ENCODE measurements at places on chromosomes 3 and 15. TPM values are rescaled to one million over a fixed set of nuclear protein-coding genes. Genes with fewer than 3 reads are reported as not detected.

EFCAB12 gene
- 0.10 TPM for total RNA-seq

GRCh38 chr3:69328103-69328962 lies 57.6 kb downstream of the FRMD4B start:
- DNase-seq = no peak

DNA sequence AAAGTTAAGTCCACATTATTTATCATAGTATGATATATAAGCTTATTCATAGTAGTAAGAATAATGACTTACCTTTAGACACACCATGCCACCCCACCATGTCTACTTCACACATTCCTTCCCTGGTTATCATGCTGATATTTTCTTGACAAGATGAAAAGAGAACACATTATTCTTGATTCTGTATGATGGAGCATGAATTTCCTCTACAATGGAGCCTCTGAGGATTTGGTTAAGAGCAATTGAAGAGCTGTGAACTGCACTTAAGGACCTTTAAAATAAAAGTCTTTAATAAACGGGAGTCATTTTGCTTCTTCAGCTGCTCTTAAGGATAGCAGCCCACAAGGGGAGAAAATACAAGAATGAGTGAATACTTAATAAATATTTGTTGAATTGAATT lies 226.7 kb downstream of the CADM2 start:
- DNase-seq = no peak

DNA sequence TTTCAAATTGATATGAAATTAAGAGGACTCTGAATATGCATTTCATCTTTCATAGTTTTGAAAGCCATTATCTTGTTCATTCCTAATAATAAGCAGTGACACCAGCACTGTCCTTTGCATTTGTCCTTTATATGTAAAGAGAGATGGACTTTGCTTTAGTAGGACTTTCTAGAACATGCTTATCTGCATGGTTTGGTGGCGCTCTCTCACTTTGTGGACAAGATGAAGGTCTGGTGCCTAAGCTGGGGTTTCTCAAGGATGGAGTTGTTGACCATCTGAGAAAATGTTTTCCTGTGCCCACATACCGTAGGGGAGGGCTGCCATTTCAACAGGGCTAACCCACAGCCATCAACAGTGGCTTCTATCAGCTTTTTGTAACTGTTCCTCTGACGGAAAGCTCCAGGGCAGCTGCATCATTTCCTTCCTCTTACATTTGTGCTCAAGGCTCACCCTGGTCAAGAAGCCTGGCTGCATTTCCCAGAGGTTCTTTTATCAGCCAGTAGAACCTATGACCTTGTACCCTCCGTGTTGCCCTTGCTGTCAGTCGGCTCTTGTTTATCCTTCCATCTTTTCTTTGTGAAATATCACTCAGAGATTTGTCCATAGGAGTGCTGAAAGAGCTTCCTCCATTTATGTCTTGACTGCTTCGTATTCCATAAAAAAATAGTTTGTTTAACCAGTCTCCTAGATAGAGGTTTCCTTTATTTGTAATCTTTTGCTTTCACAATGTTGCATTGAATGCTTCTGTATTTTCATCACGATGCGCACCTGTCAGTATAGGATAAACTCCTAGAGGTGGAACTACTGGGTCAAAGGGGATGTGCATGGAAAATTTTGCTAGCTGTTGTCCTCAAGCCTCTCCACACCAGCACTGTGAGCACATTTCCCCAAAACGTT lies 44.6 kb downstream of the ABHD2 start:
- DNase-seq = no peak
